ENCODE measurements at places on chromosomes 3 and 15.

DNA sequence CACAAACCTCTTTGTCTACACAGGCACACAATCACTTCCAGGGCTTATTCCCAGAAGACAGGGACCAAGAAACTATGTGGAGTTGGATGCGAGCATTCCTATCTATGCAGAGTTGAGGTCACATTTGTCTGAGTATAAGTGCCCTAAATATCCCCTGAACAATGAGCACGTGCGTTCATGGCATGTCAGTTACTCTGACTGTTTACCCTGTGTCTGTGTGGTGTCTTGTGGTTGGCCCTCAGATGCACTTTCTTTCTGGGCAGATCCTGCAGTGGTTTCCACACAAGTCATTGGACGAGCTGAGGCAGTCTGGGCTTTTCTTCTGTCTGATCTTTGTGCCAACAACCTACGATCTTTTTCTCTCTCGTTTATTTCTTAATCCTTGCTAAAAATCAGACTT lies 134.5 kb downstream of the FBN1 start:
- DNase-seq = no peak

DNA sequence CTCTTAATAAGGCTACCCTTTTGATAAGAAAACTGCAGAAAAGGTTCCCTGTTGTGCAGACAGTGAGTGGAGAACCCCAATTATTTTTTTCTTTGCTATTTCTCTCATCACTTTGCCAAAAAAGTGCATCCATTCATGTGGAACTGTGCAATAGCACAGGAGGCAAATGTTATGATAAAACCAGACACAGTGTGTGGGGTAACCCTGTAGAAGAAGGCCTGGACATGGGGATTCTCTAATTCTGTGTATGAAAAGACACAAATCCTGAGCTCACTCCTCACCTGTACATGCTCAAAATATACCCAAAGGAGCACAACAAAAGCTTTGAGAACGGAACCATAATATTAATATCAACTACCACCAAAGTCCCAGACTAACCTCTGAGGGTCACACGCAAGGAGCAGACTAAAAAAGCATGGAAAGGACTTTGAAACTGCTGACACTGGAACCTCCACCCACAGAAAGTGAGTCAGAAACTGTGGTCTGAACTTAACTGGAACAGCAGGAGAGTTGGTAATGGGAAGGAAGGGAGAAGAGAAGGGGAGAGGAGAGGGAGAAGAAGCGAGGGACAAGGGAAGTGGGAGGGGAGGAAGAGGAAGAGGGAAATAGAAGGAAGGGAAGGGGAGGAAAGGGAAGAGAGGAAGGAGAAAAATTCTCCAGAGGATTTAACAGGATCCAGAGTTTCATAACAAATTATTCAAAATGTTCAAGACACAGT lies 299.9 kb downstream of the TBC1D5 start:
- no peak for DNase-seq

DNA sequence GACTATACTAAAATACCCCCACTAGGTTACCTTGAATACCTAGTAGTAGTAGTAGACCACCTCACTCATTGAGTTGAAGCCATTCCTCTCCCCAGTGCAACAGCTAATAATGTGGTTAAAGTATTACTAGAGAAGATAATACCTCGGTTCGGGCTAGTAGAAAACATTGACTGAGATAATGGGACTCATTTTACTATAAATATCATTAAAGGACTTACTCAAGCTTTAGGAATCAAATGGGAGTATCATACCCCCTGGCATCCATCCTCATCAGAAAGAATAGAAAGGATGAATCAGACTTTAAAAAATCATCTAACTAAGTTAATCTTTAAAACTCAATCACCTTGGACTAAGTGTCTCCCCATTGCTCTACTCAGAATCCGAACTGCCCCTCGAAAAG lies 49.0 kb upstream of the CACNA2D3 start:
- no peak for DNase-seq

GRCh38 chr15:100192097-100193080 lies 149.4 kb downstream of the ADAMTS17 start:
- DNase-seq = no peak

DNA sequence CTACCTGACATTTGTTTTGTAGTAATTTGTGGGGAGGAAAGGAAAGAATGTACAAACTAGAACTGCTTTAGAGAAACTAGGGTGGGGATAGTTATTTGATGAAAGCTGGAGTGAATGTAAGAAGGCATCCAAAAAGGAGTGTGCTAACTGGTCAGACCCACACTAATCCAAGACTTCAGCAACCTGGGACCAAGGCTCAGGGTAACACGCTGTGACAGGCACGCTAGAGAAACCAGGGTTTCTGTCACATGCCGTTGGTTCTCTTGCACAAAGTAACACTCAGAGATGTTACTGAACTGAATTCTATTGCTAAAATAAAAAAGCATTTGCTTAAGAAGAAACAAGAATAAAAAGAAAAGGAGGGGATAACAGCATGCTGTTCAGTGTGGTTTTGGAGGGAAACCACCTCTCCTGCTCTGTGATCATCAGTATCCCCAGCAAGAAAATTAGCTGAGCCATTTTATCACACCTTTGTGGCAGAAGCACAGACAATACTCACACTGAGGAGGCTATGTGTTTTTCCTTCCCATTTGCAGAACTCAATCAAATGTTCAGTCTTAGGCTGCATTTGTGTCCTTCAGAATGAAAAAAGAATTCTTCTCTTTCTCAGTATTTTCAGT lies 2.8 kb upstream of the CCDC80 start:
- DNase-seq = no peak

DNA sequence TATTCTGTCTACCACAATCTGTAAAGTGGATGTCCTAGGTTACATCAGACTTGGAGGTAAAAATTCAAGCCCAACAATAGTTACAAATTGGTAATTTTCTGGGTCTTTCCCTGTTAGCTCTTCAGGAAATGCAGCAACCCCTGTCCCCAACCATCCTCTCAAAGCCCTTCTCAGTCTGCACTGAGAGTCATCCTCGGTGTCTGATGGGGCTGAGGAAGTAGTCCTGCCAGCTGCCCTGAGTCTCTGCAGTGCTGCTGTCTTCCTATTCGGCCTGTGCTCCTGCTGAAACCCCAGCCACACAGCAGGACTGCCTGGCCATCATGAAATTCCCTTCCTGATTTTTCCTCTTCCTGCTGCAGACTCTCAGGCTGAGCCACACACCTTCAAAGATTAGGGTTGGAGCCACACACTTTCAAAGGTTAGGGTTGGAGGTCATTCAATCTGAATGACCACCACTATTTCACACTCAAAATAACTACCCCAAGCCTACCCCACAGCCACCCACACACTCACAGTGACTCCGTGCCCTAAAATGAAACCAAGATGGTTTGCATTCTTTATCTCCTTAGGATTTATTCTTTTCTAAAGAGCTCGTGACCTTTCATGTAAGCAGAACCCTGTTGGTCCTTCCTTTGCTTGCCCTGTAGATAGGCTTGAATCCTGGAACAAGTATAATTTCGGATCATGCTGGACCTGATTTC lies 17.6 kb downstream of the TRIM42 start:
- no peak for DNase-seq

DNA sequence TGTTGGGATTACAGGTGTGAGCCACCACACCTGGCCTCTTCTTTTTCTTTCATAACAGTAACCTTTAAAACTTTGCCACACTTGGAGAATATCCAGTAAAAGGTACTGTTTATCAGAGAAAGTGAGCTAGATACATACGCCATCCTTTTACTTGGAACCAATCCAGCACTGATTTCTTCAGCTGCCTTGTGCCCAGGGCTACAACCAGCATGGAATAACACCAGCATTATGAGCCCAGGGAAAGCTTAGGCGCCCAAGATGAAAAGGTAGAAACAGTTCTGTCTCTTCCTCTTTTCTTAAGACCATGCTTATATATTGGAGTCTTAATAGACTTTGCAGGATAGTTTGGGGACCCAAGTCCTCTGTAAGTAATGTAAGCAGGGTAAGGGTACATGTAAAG lies 8.4 kb downstream of the SKIC8 start:
- DNase-seq = no peak

GRCh38 chr3:111252779-111253178 lies 181.2 kb downstream of the NECTIN3 start:
- peak; percentile 48 for DNase-seq

DNA sequence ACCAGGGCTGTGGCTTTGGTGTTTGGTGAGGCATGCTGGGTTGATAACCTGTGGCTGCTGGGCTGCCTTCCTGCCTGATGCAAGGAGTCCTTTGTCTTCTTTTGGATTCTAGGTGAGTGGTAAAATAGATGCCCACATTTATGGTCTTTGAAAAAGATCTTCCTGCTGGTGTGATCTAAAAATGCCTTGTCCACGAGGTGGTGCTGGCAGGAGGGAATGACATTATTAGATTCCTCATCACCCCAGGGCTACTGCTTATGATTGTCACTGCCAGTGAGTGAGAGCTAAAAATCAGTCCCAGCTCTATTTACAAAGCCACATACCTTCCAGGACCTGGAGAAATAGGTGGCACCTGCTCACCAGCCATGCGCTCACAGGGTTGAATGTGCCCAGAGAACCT lies 355.5 kb upstream of the ROPN1 start:
- DNase-seq = no peak

- no peak for DNase-seq
Measured at GRCh38 chr3:68060191-68060590, 405.8 kb upstream of the SUCLG2 start.

GRCh38 chr3:45931496-45931895 lies 11.8 kb upstream of the CXCR6 start:
- no peak for DNase-seq

- DNase-seq = no peak
Measured at GRCh38 chr3:30227571-30228301, 378.7 kb upstream of the TGFBR2 start.

GRCh38 chr15:38085114-38085513 lies 150.7 kb downstream of the TMCO5A start:
- DNase-seq = no peak

DNA sequence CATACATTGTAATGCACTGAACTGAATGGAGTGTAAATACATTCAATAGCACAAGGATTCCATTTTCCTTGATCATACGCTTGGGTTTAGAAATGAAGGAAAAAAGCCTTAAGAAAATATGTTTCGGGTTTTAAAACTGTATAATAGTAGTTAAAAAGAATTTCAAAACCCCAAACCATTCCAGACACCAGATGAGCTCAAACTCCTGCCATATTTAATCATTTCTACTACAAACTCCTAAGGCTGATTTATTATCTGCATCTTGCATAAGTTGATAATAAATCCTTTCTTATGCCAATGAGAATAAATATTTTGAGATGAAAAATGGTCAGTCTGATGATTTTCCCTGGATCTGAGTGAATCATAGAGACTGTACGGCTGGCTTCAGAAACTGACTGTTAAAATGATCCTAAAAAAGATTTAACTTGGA lies 51.0 kb downstream of the NR1D2 start:
- no peak for DNase-seq

DNA sequence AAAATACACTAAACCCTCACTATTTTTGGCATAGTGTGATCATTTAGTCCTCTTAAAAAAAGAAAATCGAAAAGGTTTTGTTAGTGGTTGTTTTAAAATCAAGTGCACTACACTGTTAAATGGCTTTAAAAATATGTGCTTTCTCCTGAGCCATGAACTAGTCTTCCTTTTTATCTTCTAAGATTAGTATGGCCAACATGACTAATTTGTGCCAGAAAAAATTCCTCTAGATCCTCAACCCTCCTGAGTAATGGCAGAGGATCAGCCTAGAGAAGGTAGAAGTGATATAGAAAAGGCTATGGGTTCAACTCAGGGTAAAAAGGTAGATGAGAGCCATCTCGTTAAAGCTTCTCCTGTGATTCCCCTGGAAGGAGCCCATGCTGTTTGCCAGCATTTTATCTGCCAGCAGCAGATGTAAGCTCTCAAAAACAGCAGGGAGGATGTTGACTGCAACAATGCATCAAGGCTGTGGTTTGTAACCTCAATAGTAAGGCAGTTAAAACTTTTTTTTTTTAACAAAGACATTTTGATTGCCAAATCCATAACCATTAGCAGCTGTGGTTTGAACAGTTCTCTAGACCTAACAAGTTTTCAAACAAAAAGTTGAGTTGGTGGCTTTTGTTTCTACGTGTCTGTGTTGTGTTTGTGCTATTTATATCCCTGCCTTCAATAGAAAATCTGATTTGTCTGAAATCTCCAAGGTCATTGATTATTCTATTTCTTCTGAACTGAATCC lies 30.2 kb upstream of the ZNF609 start:
- peak; percentile 75 for DNase-seq

DNA sequence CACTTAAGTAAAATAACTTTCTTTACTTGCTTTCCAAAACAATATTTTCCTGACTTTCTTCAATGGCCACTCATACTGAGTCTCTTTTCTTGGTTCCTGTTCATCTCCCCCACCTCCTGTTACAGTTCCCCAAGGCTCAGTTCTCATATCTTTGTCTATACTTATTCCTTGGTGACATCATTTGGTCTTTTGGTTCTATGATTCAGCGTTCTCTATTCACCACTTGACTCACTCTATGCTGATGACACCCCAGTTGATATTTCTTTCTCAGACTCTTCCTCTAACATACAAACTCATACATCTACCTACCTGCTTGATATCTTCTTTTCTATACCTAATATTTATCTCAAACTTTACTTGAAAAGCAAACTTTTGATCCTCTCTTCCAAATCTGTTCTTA lies 85.0 kb upstream of the P3H2 start:
- DNase-seq = no peak

- no peak for DNase-seq
Measured at GRCh38 chr3:81947359-81947758, 185.9 kb upstream of the GBE1 start.

GRCh38 chr3:127796045-127796830 lies 26.1 kb downstream of the MGLL start:
- DNase-seq = no peak

GRCh38 chr15:68335251-68335650 lies 57.7 kb downstream of the FEM1B start:
- no peak for DNase-seq

DNA sequence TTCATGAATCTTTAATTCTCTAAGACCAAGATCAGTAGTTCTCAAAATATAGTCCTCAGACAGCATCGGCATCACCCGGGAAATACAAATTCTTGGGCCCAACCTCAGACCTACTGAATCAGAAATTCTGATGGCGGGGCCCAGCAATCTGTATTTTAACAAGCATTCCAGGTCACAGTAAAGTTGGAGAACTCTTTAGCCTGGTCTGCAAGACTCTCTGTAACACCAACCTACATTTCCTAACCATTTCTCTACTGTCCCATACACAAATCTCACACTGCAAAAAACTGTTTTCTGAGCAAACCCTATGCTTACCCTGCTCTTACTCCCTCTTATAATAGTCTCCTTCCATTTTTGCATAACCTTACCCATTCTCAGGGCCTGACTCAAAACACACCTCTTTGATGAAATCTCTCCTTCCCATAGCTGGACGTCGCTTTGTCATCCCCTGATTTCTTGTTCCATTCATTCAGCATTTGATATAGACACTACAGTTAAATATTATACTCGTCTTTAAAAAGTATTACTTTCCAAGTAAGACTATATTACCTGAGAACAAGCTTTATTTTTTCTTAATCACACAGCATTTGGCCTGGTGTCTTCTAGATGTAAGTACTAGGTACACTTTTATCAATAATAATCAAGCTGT lies 83.3 kb upstream of the MYO5C start:
- no peak for DNase-seq

- DNase-seq = no peak
Measured at GRCh38 chr3:142501004-142501926, 53.4 kb upstream of the XRN1 start.

GRCh38 chr3:129694228-129694627 lies 87.8 kb upstream of the PLXND1 start:
- DNase-seq = no peak
